WTC11 (cell line): ENCODE measurements at places on chromosomes 3 and 15. TPM values are rescaled to one million over a fixed set of nuclear protein-coding genes. Genes with fewer than 3 reads are reported as not detected.

DNA sequence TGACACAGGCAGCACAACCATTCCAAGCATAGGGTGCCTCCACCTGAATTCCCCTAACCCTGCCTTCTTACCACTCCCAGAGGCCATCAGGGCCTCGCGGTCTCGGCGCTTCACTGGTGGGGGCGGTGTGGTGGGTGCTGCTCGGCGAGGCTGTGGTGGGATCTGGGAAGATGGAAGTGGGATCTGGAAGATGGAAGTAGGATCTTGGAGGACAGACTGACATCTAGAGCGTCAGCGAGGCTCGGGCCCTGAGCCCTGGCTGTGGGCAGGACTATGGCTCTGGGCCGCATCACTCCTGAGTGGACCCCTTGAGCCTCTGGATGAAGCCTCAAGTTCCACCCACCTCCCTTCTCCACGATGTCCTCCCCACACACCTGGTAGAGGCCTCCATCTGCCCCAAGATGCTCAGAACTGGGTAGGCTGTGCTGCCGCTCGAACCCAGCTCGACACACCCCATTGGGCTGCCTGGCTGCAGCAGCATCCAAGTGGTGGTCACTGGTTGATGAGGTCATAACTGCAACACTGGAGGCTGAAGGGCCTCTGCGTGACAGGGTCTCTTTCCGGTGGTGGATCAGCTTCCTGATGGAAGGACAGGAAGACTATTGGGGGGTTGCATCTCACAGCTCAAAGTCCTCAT is 3.6 kb downstream of the NCKIPSD start:
- peaks cover 16% of the 10 kb centered on the region for H3K4me1 ChIP-seq
- H3K27ac ChIP-seq, result no peak overlapping the region
- H3K36me3 ChIP-seq, result peaks cover 55% of the 10 kb centered on the region
- H3K27me3 ChIP-seq, result no peaks in the 10 kb centered on the region

- H3K27me3 ChIP-seq, result no peaks in the 10 kb centered on the region
- H3K4me3 ChIP-seq, result no peak overlapping the region
- H3K4me1 ChIP-seq, result 0 out of 2 replicates have a peak, but pooled peaks cover 3% of the 10 kb centered on the region
- no peak overlapping the region for H3K27ac ChIP-seq
Measured at GRCh38 chr15:83581381-83581780, 72.5 kb upstream of the ADAMTSL3 start.

- DNase-seq, result no peak
- H3K27ac ChIP-seq, result no peak overlapping the region
- 0 out of 2 replicates have a peak, but pooled peaks cover 3% of the 10 kb centered on the region for H3K4me1 ChIP-seq
- peaks cover 46% of the 10 kb centered on the region for H3K36me3 ChIP-seq
- no peaks in the 10 kb centered on the region for H3K27me3 ChIP-seq
Measured at GRCh38 chr3:149145974-149146373, 16.5 kb downstream of the HPS3 start.

DNA sequence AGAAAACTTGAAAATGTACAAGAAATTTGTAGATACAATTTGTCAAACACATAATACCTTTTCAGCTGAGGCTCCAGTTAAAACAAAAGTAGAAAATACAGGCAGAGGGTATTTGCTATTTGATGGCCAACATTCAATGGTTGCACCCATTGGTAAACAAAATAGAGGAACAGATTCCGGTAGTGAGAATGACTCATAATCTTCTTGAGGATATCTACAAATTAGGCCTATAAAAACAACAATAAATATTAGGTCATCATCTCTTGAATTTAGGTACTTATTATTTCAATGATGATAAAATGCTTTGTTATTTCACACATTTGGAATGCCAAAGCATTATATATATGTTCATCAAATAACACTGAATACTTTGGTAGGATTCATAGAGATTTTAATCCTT is 53.4 kb downstream of the DENND4A start:
- H3K4me1 ChIP-seq, result peaks cover 8% of the 10 kb centered on the region
- H3K36me3 ChIP-seq, result no peaks in the 10 kb centered on the region
- no peak overlapping the region for H3K4me3 ChIP-seq
- H3K27ac ChIP-seq, result no peak overlapping the region
- DNase-seq, result no peak

DNA sequence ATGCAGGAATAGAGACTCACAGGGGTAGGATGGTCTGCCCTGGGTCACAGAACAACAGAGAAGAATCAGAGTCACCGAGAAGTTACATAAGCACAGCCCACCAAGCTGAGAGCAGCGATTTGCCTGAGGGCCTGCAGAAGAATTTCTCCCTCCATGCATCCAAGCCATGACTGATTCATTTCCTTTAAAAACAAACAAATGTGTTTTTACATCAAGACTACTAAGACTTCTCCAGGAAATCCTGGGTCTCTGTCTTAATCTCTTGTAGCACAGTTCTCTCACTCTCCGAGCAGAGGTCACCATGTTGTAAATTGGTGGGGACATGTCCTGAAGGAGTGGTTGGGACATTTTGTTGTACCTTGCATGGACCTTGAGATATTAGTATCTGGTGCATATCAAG is 159.8 kb downstream of the THSD4 start:
- H3K4me1 ChIP-seq, result peaks cover 15% of the 10 kb centered on the region
- no peak for DNase-seq
- peak overlapping the region; percentile 70 for H3K27ac ChIP-seq
- peaks cover 4% of the 10 kb centered on the region; the same call in 1 of the 2 replicates for H3K36me3 ChIP-seq
- no peak overlapping the region for H3K4me3 ChIP-seq

CCDC174 gene
- 11.3 to 16.0 TPM (median 13.8 TPM) in 3 replicates for total RNA-seq
